ENCODE measurements at places on chromosomes 11 and 22. TPM values are rescaled to one million over a fixed set of nuclear protein-coding genes. Genes with fewer than 3 reads are reported as not detected.
A peak's percentile ranks its signal among the peaks of the same experiment; 100 is the strongest.

DNA sequence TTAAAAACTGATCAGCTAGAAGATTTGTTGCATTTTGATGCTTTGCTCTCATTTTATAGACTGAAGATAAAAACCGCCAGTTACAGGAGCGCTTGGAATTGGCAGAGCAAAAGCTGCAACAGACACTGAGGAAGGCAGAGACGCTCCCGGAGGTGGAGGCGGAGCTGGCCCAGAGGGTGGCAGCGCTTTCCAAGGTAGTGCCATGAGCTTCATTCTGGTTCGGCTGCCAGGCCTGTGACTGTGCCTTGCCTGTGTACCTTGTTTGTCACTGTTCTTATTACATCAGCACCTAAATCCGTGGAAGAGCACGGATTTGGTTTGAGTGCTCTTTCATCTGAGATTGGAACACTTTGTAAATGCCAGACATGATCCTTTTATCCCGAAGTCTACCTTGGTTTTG, 61.4 kb downstream of the PPFIA1 start:
- DNase-seq = no peak

DNA sequence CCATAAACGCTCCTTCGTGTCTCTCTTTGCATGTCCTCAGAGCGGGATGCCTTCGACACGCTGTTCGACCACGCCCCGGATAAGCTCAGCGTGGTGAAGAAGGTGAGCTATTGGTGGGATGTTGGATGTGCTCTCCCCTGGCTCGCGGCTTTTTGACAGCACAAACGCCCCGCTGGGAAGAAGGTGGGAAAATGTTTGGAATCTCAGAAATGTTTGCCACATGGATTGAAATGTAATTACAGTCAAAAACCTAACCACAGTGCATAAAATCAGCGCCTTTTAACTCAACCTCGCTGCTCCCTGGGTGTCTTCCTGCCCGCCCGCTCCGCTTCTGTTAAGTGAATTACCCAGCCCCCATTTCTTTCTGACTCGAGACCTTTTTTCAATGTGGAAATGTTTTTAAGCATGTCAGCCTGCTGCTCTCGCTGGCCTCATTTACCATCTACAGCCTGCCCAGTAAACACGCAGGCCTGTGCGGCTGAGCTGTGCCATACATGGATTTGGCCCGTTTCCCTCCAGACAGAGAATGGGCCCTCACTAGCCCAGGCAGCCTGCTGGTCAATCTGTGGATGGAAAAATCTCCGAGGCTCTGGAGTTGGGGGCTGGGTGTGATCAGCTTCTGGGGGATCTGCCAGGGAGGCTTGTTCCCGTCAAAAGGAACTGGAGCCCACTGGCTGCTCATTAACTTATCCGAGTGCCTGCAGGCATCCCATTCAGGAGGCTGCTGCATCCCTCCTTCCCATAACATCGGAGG, 32.7 kb upstream of the PARVG start:
- peak; percentile 30 for DNase-seq

- no peak for DNase-seq
Measured at GRCh38 chr11:87490671-87491070, 452.9 kb downstream of the TMEM135 start.

AIFM3 gene
- total RNA-seq = 150 TPM

SULT4A1 gene
- total RNA-seq = not detected

Data from transverse colon (tissue), 4 donors.